Activated CD4-positive, alpha-beta T cell treated with anti-CD3 and anti-CD28 coated beads, Interleukin-2, amount 50 U/mL, for 24 hours (primary cell): ENCODE measurements at places on chromosomes 5 and 9.

- no peak for DNase-seq
Measured at GRCh38 chr9:7177383-7177782, 419.6 kb downstream of the KDM4C start.

DNA sequence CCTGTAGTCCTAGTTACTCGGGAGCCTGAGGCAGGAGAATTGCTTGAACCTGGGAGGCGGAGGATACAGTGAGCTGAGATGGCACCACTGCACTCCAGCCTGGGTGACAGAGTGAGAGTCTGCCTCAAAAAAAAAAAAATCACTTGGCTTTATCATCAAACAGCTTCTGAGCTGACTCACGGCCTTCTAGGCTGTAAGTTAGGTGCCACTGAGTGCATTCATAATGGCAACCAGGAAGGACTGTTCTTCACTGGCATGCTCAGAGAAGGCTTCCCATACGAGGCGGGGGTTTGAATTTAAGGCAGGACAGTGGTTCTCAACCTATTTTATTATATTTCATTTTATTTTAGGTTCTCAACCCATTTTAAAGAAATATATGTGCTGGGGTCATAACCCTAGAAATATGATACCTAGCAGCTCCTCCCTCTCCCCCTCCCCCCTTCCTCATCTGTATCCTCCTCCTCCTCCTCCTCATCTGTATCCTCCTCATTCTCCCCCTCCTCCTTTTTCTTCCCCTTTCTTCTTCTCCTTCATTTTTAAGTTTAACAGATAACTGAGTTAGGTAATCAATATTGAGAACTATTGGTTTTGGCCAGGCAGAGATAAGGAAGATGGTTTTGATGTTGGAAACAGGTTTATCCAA, 19.0 kb upstream of the LHFPL2 start:
- no peak for DNase-seq

DNA sequence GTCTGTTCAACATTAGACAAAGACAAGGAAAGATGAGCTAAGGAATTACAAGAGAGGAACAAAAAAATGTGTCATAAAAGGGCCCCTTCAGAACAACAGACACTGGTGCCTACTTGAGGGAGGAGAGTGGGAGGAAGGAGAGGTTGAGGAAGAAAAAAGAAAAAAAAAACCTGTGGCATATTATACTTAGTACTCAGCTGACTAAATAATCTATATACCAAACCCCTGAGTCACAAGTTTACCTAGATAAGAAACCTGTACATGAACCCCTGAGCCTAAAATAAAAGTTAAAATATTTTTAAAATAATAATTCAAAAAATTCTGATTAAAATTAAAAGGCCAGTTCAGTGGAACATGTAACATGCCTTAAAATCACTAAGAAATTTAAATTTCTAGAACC, 107.3 kb downstream of the MTREX start:
- no peak for DNase-seq

GRCh38 chr9:36932198-36932597, 101.9 kb downstream of the PAX5 start:
- no peak for DNase-seq

DNA sequence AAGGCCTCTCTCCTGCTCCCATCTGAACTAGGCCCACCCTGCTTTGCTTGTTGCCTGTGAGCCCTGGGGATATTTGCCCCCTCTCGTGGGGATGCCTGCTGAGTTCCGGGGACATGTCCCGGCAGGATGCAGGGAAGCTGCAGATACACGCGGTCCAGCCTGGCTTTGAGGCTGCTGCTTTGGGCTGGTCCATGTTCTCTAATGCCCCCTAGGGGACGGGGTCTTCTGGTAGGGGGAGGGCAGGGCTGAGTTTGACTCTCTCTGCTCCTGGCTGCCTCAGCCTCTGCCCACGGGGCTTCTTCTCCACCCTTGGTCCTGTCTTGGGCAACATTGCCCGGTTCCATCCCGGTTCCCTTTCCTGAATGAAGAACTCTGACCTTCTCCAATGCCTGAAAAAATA, 84.9 kb upstream of the ASS1 start:
- no peak for DNase-seq

GRCh38 chr9:21320465-21320864, 14.7 kb downstream of the KLHL9 start:
- DNase-seq, result no peak

DNA sequence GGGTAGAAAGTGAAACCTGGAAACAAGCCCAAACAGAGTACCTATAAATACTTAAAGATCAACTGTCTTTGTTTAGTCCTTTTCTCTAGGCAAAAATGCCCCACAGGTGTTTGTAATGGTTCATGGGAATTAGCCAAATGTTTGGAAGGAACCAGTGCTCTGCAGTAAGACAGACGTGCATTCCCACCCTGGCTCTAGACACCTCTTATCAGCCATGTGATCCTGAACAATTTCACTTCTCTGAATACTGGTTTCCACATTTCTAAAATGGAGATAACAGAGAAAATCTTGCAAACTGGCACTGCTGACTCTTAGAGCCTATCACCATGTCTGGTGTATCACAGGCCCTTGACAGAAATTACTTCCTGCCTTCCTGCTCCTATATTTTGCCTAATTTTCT, 30.0 kb downstream of the GLIS3 start:
- no peak for DNase-seq

GRCh38 chr5:132501961-132502931, 11.7 kb upstream of the IRF1 start:
- DNase-seq, result no peak

GRCh38 chr5:127746756-127747155, 43.6 kb downstream of the CCDC192 start:
- DNase-seq, result no peak

DNA sequence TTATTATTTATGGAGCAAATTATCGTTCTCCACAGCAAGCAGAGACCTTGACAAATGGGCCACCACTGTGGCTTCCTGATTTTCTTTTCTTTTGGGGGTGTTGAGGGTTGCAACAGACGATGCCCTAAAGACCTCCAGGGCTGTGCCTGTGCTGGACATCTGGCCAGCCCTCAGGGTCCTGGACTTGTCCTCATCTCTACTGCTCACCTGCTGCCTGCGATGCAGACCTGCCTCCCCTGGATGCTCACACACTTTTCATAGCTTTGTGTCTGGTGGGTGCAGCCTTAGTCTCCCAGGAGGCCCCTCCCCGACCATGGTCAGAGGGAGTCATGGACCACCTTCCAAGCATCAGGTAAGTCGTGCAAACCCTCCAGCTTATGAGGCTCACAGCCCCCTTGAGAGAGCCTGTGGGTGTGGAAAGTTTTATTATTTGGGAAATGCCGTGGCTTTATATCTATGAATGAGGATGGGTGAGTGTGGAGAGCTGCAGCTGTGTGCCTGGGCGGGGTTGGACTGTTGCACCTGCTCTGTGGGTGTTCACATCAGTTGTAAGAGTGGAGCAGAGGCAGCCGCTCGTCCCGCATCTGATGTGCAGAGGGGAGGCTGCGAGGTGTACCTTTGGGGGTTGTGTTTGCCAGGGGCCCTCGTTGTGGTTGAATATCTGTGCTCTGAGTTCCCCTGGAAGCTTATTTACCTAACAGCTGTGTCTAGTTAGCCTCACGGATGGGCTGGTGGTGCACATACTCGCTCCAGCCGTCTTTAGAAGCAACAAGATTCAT, 126.3 kb upstream of the IRX4 start:
- DNase-seq, result no peak

- no peak for DNase-seq
Measured at GRCh38 chr5:17918373-17919104, 284.3 kb downstream of the TAF11L14 start.

GRCh38 chr5:1565737-1566734, 42.3 kb upstream of the LPCAT1 start:
- DNase-seq, result no peak

DNA sequence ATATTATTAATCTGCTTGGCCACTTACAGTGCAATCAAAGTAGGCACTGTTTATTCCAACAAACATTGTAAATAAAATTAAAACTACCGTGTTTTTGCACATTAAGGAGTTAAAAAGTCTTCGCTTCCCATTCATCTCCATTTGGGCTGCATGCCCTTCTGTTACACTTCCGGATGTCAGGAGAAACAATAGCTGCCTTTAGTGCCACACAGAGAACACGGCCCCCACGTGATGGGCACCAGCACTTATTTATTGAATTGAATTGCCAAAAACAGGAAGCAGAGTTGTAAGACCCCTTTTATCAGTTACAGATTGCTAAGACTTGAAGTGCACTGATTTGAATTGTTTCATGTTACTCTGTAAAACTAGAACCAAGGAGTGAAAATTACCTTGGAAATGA, 80.4 kb downstream of the LHFPL2 start:
- DNase-seq, result no peak
